Putamen (tissue), 1 donor: ENCODE measurements at places on chromosomes 11 and 22.

GRCh38 chr11:71432761-71433647 is 15.2 kb downstream of the DHCR7 start:
- DNase-seq: peak; percentile 58

DNA sequence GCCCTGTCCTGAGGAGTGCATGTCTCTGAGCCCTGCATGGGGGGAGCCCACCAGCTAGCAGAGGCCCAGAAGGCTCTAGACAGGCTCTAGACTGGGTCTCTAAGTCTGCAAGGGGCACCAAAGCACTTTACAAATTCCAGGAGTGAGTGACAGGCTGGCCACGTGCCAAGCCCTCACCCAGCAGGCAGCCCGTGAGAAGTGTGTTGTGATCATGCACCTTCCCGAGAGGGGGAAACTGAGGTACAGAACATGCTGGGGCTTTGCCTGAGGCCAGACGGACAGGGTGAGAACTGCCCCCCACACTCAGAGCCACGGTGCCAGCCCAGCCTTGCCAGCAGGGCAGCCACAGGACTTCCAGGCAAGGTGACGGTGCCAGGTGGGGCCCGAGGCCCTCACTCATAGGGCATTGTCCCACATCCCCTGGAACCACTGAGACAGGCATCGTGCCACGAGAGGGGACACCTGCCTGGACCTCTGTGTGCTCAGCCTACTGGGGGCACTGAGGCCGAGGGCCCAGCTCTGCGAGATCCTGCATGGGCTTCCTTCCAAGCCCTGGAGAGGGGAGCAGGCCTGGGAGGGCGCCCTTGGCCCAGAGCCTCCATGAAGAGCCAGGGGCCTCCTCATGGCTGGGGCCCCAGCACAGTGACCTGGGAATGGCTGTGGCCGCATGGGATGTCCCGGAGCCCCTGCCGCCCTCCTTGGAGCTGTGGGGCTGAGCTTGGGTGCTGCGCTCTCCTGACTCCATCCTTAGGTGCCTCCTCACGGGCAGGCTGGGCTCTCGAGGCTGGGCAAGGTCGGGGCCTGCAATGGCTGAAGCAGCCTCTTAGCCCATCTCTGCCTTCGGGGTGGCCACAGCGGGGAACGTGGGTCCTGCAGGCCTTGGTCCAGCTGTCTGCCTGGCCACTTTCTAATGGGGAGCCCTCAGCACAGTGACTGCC is 121.5 kb downstream of the KCNQ1OT1 start:
- DNase-seq: no peak

DNA sequence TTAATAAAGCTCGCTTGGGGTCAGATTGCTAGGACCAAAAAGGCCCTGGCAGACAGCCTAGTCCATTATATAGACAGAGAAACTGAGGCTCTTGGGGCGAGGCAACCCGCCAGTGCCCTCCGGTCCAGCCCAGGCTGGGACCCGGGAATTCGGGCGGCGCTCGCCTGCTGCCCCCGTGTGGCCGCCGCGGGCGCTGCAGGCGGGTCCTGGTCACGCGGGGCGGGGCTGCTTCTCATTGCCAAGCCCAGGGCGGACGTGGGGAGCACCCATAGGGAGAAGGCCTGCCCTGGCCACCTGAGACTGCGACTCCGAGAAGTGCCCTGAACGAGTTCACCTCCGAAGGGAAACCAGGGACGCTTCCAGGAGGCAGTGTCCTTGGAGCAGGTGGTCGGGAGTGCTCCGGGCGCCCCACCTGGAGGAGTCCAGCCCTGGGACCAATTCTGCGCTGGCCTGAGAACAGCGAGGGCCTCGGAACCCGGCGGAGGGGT is 36.0 kb upstream of the CSNK1E start:
- peak; percentile 41 for DNase-seq

GRCh38 chr11:133711545-133711944 is 133.8 kb downstream of the SPATA19 start:
- no peak for DNase-seq

- DNase-seq: peak; percentile 42
These were observed 217.0 kb downstream of the DYNC2H1 start for GRCh38 chr11:103326070-103326794.
